ENCODE measurements at places on chromosomes 3 and 15.

- no peak for DNase-seq
These were observed 198.4 kb downstream of the ATP10A start for GRCh38 chr15:25664761-25665160.

GRCh38 chr3:178289544-178290160, 246.6 kb upstream of the KCNMB2 start:
- DNase-seq: peak; percentile 10

GRCh38 chr3:116896116-116896515, 186.5 kb downstream of the TUSC7 start:
- no peak for DNase-seq

DNA sequence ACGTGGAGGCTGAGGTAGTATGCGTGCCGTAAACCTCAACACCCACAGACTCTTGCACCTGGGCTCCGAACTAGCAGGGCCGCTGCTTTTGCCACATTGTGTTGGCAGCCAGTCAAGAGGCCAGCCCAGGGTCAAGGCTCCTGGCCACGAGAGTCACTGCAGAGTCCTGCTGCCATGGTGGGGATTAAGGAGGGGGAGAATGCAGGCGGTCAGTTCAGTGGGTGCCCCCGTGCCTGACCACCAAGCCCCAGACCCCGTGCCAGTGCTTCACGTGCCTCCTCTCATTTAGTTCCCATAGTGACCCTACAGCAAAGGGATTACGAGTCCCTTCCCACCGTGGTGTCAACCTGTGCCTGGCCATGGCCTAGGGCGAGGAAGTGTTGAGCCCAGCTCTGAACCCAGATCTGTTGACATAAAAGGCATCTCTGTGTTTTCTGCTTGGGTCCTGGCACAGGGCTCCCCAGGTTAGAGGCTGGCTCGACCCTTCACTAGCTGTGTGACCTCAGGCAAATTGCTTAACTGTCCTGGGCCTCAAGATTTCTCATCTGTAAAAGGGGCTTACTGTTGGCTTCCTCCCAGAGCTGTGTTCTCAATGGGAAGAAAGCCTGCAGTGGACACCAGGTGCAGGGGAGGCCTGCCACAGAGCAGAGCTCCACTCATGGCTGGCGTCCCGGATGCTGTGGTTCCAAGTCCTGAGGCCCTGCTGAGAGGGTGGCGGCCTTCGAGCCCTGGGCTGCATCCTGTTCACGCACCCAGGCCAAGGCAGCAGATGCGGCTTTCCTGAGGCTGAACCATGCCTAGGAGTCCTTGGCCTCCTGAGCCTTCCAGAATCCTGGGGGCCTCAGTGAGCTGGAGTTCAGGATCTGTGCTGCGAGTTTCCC, 32.8 kb downstream of the FBLN2 start:
- no peak for DNase-seq

DNA sequence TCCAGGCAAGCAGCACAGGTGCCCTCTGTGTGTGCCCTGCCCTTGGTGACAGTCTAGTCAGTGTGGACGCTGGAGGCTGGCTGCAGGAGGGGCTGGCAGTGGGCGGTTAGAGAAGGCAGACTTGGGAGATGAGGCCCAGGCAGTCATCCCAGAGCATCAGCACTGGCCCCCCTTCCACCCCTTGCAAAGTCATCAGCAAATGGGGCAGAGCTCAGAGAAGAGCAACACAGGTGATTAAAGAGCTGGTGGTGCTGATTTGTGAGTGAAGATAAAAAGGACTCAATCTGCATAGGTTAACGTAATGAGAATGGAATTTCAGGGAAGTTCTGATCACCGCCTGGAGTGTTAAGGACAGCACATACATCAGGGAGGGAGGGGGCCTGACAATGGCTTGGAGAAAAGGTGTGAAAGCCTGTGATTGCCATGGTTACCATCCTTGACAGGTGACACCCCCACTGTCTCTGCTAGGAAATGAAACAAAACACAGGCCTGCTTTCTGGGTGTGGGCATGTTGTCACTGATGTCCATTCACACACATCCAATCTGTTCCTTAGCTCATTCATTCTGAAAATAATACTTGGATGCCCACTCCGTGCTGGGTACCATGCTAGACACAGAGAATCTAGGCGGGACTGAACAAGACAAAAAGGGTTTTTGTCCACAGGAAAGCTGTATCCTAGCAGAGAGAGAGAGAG, 269.6 kb upstream of the ST8SIA2 start:
- no peak for DNase-seq

DNA sequence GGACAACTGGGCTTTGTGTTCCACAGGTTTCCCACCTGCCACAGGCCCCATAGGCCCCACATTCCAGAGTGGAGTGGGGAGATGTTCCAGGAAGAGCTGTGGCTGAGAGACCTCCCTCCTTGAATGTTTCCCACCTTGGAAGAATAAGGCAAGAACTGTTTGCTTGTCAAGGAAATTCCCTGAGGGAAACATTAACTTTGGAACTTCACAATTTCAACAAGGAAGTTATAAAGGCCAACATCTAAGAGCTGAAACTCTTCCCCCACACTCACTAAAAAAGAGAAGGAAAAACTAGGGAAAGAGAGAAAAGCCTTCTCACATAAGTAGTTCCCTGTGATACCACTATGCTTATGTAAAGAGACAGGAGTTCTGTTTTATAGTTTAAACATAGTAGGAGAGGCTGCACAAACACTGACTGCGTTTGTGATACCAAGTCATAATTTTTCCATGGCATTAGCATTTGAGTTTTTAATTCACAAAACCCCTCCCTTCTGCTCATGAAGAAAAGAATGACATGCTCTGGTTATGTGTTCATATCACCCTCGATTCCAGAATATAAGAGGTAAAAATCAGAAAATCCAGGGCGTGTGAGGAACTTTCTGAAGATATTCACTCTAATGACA, 39.8 kb upstream of the SPRED1 start:
- DNase-seq: no peak

DNA sequence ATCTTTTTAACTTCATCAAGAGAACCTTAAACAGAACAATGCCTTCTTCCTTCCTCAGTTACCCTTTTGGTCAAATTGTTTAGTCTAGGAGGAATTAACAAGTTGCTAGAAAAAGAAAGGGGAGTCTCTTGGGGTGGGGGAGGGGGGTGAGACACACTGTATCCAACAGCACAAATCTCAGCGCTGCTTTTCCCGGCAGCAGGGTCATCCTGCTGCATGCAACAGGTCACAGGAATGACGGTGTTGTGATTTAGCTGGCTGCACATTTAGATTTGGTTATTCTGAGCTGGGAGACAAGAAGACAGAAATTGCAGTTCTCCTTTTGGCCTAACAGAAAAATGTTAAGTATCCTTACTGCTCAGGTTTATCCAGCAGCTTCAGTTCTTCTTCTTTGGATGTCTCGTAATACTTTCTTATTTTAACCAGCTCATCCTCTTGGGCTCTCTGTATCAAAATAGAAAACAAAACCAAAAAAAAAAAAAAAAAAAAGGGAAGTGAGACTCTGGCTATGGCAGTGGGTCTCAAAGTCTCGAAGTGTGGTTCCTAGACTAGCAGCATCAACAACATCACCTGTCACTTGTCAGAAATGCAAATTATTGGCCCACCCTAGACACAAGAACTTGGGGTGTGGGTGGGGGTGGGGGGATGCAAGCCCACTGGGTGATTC, 190.5 kb downstream of the GREM1 start:
- DNase-seq: no peak

DNA sequence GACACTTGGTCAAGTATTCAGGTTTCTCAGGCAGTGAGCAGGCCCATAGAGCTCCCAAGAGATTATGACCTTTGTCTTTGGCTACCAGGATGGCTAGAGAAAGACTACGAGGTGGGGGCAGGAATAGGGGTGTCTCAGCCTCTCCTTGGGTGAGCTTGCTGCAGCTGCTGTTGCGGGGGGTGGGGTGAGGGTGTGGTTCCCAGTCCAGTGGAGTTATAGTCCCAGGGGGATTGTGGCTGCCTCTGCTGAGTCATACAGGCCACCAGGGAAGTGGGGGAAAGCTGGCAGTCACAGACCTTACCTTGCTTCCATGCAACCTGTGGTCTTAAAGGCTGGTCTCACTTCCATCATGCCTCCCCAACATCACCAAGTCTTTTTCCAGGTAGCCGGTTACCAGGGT, 31.7 kb downstream of the ATP2C1 start:
- no peak for DNase-seq

DNA sequence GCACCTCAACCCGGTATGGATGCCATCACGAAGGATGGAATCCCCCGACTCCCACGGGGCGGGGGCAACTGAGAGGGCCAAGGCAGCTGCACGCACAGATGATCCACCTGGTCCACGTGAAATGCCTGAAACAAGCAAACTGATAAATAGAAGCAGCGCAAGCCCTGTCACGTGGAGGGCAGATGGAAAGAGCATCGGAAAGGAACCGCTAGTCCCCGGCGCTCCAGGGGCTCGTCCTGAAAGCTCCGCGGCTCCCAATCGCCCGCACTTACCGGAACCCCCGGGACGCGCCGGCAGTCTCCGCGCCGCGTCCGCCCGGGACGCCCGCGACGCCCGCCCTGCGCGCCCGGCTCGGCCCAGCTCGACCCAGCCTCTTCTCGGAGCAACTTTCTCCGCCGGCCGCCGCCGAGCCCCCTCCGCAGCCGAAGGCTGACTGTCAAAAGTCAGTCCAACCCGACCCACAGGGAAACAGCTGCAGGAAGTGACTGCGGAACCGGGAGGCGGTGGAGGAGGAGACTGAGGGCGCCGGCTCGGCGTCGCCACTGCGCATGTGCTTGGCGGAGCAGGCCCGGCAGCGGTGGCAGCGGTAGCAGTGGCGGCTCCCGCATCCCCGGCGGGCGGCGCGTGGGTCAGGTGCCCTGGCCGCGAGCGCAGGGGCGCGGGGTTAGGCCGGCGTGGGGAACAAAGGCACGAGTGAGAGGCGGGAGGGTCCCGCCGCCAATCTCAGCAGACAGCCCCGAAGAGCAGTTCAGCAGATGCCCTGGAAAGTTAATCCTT, at the start of gene ZMAT3:
TSS of gene ZMAT3 (minus strand) at position 487 of the 777 bp plus-strand sequence. CDS start 4,057 bp downstream, outside the sequence.
- peak; percentile 21 for DNase-seq

DNA sequence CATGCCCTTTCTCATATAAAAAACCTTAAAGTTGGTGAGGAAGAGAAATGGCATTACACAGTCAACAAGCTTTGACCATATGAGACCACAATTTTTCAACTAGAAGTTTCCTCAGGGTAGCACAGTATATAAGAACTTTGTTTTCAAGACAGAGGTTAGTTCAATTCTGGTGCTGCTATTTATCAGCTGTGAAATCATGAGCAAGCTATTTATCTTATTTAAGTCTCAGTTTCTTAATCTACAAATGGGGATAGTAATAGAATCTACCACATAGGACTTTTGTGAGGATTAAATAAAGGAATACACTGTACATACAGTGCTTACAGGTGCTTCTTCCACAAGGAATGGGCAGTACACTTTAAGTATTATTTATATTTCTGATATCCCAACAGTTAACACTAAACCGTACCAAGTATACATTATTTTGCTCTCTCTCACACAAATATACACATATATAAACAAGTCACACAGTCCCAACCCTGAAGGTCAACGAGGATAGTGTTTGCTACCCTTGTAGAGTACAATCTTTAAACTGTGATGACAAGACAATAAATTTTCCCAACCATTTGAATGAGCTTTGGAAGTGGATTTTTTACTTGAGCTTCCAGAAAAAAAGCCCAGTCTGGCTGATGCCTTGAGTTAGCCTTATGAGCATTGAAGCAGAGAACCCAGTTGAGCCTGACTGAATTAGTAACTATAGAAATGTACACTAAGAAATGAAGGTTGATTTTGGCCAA, 178.8 kb downstream of the TNIK start:
- DNase-seq: no peak

- no peak for DNase-seq
These were observed 115.4 kb upstream of the GADL1 start for GRCh38 chr3:31009881-31010280.

- no peak for DNase-seq
These were observed 6.7 kb upstream of the CMTM7 start for GRCh38 chr3:32384938-32385337.

DNA sequence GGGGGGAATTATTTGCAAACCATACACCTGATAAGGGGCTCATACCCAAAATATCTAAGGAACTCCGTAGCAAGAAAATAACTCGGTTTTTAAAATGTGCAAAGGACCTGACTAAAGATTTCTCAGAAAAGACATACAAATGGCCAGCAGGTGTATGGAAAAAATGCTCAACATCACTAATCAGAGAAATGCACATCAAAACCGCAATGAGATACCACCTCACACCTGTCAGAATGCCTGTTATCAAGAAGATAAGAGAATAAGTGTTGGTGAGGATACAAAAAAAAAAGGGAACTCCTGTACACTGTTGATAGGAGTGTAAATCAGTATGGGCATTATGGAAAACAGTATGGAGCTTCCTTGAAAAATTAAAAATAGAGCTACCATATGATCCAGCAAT, 89.4 kb downstream of the C3orf70 start:
- DNase-seq: no peak

DNA sequence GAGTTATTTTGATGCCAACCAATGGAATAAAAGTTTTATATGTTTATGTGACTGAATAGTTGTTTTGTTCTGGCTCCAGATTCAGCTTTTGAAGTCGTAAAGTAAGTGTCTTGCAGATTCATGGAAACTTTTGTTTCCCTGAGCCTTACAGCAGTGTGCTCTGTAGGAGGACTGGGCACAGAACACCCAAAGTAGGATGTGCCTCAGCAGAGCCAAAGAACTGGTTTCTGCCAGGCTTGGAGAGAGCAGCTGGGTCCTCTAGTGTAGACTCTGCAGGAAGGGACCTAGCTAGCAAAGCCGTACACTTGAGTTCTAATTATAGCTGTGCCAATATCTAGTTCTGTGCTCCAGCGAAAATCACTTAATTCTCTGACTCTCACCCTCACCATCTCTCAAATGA, 261.2 kb upstream of the DNAJC19 start:
- DNase-seq: no peak

DNA sequence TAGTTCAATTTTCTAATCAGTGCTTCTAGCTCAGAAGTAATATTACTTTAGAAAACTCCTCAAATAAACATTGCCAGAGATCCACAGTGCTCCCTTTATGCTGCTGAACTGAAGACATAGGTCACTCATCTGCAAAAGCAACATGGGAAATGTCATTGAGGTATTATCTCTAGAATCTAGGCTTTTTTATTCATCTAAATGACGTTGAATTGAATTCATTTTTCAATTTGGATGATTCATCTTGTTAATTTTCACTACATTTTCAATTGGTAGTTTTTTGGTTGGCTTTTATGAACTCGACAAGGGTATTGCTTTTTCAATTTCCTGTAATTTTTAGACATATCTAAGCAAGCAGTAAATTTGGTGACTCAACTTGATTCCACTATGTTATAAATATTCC, 275.4 kb downstream of the NFKBIZ start:
- DNase-seq: no peak

GRCh38 chr15:80967451-80967850, 22.2 kb downstream of the MESD start:
- no peak for DNase-seq

DNA sequence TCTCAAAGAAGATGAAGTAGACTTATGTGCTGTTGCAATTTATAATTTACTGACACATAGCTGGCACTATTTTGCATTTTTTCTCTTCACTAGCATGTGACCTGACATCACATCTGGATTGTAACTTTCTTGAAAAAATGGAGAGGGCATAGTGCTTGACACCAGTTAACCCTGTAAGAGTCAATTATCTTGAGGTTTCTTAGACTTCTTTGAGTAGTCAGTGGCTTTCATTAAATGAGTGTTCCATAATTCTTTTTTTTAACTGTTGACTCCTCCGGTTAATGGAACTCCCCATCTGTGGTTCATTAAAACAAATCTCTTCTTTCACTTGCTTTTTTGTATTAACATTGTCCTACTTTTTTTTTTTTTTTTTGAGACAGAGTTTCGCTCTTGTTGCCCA, 16.9 kb upstream of the PRKCI start:
- DNase-seq: peak; percentile 11

Measured in GM04503 (cell line).